ENCODE measurements at places on chromosomes 16 and 17.

- no peak for DNase-seq
Observed at GRCh38 chr17:74779501-74779900, 3.4 kb upstream of the NAT9 start.

DNA sequence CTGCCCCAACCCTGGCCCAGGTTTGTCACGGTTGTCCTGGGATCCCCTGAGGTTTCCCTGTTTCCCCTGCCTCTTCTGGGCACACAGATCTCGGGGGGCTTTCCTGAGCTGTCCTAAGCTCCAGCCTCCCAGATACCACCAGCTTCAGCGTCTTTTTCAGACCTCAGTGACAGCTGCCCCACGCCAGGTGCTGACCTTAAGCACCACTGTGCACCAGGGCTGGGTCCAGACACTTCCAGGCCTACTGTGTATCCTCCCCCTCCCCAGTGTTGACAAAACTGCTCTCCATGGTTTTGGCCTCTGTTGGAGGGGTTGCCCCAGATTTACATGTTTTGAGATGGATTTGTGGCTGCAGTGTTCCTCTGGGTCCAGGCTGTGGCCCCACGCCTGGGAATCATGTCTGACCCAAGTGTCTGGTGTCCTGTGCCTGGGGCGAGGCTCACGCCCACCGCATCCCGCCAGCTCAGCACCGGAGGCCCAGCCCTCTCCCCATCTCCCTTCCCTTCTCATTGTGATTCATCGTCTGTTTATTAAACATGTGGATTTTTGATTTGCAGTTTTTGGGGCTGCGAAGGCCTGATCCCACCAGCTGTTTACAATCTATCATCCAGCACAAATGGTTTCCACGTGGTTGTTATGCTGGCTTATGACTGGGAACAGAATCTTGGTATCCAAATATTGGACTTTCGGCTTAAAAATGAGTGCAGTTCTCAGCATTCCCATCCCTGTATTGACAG lies 82.1 kb downstream of the METRNL start:
- DNase-seq: no peak

GRCh38 chr17:44898768-44899073 lies 524 bp downstream of the EFTUD2 start:
- DNase-seq: peak; percentile 59

- no peak for DNase-seq
Observed at GRCh38 chr17:59542960-59543635, 22.3 kb upstream of the DHX40 start.

- no peak for DNase-seq
Observed at GRCh38 chr17:65142247-65142646, 5.1 kb downstream of the RGS9 start.

DNA sequence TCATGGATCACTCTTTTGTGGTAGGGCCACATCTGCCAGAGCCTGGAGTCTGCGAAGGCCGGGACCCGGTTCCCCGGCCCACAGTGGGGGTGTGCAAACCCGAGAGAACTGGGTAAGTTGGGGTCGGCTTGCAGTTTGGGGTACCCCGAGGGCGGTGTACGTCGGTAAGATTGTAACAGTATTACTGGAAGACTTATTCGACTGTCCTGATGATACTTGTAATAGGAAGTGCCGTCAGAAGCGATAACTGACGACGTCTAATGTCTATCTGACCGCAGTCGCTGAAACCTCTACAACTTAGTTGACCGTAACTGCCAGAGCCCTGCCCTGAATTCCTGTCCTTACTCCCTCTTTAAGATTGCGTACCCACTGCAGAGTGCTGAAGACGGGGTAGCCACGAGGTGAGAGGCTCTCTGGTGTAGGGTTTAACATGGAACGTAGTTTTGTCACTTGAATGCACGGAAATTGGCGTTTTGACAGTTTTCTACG lies 24.0 kb downstream of the TRPV2 start:
- no peak for DNase-seq

DNA sequence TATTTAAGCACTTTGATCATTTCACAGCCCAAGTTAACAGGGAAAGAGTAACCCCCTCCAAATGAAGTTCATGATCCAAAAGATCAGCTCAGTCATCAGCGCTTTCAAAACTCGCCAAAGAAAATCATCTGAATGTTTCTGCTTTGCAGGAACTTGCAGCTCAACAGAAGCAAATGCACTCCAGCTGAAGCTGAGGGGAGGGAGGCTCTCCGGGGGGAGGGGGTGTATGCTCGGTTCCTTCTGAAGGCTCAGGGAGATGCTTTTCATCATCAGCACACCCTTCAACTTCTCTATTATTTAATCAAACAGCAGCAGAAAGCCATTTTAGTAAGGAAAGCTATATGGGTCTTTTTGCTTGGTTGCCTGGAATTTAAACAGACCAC lies 24.4 kb upstream of the ERN1 start:
- no peak for DNase-seq

GRCh38 chr16:49743203-49743464 lies 112.8 kb downstream of the ZNF423 start:
- DNase-seq: no peak

- DNase-seq: no peak
Observed at GRCh38 chr16:86079255-86079885, 180.4 kb downstream of the IRF8 start.

DNA sequence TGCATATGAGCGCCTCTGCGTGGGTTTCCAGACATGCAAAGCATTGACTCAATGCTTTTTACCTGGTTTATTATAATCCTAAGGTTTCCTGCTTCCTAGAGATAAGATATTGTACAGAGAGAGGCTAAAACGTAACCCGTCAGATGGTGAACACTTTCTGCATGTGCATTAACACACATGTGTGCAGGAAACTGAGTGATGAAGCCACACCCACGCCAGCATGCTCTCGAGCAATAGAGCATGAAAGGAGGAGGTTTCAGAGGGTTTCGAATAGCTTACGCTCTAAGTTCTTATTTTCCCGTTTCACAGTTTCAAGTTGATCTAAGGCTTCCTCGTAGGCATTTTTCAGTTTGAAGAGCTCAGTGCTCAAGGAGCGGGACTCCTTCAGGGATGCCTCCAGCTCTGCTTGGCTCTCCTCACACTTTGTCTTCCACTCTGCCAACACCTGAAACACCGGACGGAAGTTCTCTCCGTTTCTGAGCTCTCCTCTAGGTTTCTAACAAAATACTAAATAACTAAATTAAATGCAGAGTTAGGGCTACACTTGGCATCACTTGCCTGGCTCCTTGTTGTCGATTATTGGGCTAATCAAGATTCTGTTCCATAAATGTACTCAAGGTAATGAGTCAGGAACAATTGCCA lies 23.2 kb downstream of the MYH3 start:
- no peak for DNase-seq

- DNase-seq: no peak
Observed at GRCh38 chr16:17926461-17926860, 410.1 kb downstream of the NPIPA8 start.

DNA sequence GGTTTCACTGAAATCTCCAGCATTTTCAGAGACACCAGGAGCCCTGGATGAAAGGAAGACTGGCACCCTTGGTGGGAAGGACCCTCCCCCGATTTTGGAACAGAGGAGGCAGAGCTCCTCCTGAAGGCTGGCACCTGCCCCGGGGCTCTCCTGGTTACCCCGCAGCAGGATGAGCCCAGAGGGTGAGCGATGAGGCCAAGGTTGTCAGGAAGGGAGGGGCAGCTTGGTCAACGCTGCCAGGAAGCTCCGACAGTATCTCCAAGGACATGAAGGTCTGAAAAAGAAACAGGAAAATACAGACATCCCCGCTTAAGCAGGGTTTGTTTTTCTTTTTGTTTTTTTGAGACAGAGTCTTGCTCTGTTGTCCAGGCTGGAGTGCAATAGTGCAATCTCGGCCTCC lies 15.5 kb upstream of the ACSF3 start:
- no peak for DNase-seq

Data from RWPE1 (cell line).